Ammon's horn (tissue), 1 donor: ENCODE measurements at places on chromosomes 6 and 20.

GRCh38 chr6:62978920-62979319, 232.3 kb upstream of the FKBP1C start:
- no peak for DNase-seq

- DNase-seq, result no peak
These were observed 34.0 kb downstream of the NT5E start for GRCh38 chr6:85483846-85484245.

DNA sequence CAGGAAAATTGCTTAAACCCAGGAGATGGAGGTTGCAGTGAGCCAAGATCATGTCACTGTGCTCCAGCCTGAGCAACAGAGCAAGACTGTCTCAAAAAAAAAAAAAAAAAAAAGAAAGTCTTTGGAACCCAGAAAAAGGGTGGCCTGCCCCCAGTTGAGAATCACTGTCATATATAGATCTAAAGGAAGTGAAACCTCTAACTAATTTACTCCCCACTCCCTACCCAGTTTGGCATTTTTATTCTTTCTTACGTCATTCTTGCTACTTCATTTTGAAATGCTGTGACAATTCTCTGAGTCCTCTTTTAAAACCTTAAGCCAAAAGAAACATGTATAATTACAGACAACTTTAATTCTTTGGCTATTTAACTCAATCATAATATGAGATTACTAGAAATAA, 254.8 kb downstream of the CDC5L start:
- DNase-seq, result no peak

- no peak for DNase-seq
These were observed 87.7 kb downstream of the IYD start for GRCh38 chr6:150456466-150456865.

DNA sequence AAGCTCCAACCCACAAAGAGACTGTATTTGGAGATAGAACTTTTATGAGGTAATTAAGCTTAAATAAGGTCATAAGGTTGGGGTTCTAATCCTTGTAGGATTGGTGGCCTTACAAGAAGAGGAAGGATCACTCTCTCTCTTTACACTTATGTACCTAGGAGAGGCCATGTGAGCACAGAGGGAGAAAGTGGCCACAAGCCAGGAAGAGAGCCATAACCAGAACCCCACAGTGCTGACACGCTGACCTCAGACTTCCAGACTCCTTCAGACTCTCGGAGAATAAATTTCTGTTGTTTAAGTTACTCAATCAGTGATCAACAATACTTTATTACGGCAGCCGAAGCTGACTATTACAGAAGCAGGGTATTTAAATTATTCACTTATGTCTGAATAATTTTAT, 430.5 kb upstream of the EPHA7 start:
- DNase-seq, result no peak

DNA sequence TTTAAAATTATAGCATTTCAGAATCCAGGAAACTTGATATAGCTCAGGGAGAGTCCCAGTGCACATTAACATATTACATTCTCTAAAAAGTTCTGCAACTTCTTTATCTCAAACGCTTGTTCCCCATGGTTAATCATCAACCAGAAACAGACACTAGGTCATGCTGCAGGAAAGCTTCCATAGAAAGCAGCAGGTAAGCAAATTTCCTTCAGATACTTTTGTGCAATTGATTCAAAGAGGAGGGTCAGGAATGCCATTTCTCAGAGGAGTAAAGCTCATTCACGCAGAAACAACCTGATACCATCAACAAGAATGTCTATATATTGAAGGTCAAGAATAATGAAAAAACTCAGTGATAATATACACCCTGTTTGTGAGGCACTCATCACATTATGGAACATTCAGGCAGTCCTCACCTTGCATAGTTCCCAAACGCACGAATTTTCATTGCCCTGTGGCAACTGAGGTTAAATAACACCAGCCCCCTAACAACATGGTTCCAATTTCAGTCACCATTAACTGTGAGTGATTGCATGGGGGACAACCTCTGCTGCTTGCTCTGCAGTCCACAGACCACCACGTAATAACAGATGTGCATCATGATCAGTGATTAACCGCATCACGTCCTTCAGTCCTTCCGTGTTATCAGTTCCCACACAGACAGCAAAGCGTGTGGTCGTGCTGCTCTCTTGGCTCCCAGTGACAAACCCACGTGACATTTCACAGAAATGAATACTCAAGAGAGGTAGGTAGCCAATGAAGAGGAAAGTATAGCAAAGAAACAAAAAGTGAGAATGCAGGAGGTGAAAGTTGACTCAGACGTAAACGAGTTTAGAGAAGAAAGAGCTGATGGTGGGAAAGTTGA, 95.7 kb downstream of the LY86 start:
- no peak for DNase-seq

GRCh38 chr6:86961455-86962200, 24.3 kb downstream of the HTR1E start:
- no peak for DNase-seq
